ENCODE measurements at places on chromosomes 3 and 15.

GRCh38 chr15:89136818-89137772 is 48.8 kb downstream of the ABHD2 start:
- no peak for DNase-seq

- DNase-seq, result peak; percentile 85
Observed at GRCh38 chr3:183555541-183556081, at the start of gene KLHL6. Gene KLHL6 (minus strand): TSS chr3:183555706. CDS start chr3:183555653, 53 bp downstream.

GRCh38 chr3:155387571-155387970 is 94.1 kb upstream of the STRIT1 start:
- no peak for DNase-seq

DNA sequence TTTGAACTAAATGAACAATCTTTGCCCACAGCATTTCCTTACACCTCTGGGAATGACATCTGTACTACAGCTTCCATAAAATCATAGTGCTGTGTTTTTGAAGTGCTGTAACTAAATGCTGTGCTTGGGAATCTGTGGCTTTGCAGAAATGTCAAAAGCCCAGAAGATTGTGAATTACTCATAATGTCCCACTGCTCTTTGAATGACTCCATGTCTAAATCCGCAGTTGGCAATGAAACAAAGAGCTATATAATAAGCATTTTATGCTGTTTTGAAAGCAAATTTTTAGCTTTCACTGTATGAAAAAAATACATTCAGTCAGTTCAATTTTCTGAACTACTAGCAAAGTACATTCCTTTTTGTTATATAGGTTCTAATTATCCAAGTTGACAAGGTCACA is 88.6 kb upstream of the ADAMTS17 start:
- DNase-seq, result no peak

GRCh38 chr3:51670053-51670822 is 814 bp upstream of the TEX264 start:
- DNase-seq, result no peak

DNA sequence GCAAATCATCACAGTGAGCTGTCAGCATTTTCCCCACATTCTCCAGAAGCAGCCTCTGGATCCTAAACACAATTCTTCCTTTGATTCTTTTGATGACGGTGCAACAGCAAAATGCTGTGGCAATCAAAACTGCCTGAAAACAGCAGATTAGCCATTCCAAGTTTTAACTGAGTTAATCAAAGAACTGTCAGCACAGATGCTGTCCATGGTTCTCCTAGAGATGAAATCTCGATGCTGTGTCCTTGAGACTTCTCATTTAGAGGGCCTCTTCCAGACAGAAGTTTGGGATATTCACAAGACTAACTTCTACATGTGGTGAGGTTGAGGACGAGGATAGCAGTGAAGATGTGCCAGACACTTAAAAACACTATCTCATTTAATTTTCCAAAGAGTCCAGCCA is 50.4 kb upstream of the GYG1 start:
- DNase-seq, result no peak
